ENCODE measurements at places on chromosomes 2 and 18.

GRCh38 chr18:8480506-8481328, 128.5 kb upstream of the RAB12 start:
- DNase-seq: peak; percentile 23

DNA sequence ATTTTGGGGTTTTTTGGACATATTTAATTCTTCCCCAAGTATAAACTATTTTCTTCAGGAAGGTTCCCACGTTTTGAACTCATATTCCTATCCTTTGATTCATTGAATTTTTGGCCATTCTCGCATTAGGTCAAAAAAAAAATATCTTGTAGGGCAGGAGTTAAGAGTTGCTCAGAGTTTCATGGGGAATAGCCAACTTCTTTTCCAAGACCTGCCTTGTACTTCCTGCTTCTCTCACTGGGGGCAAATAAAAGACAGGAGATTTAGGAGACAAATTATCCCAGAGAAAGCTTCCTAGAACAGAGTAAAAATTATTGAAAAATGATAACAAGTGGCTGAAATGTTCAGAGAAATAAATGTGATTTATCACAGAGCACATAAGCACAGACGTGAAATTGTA, 55.2 kb upstream of the BCL11A start:
- no peak for DNase-seq

DNA sequence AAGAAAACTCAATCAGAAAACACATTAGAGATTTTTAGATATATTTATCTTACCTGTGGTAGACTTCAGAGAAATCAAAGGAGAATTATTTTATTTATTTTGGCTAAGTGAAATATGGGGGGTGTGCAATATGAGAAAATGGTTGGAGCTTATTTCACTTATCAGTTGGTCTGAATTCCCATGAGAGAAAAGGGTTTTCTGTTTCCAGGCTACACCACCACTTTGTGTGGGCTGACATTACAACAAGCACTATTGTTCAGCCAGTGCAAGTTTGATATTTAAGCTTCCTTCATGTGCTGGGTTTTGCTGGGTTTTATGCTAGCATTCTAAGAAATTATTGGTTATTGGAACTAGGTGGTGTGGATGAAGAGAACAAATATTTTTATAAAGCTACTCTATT, 33.5 kb downstream of the RMND5A start:
- DNase-seq: no peak

GRCh38 chr2:20538308-20539132, 91.6 kb downstream of the RHOB start:
- no peak for DNase-seq

GRCh38 chr2:100529900-100530299, 32.9 kb upstream of the PDCL3 start:
- no peak for DNase-seq

GRCh38 chr2:12320991-12321641, 395.6 kb upstream of the TRIB2 start:
- no peak for DNase-seq

DNA sequence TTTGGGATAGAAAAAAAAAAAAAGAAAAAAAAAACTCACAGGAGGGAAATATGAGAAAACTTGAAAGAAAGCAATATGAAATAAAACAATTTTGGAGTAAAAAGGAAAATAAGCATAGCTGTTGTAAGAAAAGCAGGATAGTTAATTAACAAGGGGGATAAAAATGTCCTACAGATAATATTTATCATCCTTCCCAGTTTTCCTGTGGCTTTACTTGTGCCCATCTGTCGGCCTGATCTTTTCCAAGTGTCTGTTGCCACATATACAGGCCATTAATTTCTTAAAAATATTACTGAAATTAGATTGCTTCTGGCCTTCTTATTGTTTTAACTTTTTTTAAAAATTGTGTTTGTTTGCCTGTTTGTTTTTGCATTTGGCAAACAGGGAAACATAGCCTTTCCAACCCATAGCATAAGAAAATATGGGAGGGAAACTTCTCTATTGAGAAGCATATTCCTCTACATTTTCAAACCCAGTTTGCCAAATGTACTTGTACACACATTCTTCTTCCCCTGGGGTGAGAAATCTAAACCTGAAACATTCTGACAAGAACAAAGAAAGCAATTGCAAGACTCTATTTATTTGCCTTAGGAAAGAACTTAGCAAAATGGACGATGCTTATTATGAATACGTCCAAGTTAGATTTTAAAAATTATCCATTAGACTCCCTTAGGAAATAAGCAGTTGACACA, 272.3 kb downstream of the CDH20 start:
- no peak for DNase-seq

DNA sequence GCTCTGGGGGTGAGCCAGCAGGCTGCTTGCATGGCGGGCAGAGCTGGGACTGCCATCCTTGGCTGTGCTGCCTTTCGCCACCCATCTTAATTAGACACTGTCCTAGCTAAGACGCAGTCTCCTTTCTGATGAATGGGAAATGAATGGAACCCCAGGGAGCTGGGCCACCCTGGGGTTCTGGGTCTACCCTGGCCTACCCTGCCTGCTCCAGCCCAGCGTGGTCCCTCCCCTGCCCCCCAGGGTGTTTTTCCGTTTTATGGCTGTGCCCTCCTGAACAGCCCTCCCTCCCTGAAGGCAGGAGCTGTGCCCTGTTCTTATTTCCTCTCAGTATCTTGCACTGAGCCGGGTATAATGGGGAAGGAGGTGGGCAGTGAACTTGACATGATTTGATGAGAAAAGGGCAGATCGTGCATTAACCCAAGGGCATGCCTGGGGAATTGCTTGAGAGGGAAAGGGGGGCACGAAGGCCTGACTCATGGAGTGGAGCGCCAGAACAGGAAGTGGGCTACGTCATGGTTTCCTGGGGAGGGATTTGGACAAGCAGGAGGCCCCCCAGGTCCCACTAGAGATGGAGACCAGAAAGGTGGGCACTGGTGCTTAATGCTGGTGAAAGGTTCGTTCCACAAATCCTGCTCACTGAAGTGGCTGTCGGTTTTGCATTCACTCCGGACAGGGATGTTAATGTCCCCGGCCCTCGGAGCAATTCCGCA, 165.0 kb downstream of the KLHL29 start:
- DNase-seq: no peak

GRCh38 chr18:66990909-66991308, 387.0 kb upstream of the CDH19 start:
- no peak for DNase-seq

GRCh38 chr2:9422321-9423099, 818 bp downstream of the ITGB1BP1 start:
- DNase-seq: no peak

- DNase-seq: peak; percentile 82
Measured at GRCh38 chr2:157628477-157629415, at the start of gene ACVR1C. ACVR1C (minus strand) TSS chr2:157628864; CDS start chr2:157628644, 220 bp downstream.

- peak; percentile 23 for DNase-seq
Measured at GRCh38 chr2:26521054-26521912, 43.4 kb upstream of the OTOF start.

GRCh38 chr2:20596193-20596972, 54.5 kb downstream of the HS1BP3 start:
- no peak for DNase-seq

DNA sequence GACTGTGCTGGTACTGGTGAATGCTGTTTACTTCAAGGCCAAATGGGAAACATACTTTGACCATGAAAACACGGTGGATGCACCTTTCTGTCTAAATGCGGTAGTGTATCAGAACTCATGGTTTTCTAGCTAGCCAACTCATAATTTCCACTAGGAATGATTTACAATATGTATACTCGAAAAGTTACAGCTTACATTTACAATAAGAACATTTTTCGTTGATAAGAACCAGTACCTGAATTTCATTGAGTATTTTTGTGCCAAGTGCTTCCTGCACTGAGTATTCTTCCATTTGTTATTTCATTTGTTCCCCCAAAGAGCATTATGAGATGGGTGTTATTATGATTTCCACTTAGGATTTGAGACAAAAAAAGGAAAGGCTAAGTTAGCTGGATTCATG, 21.9 kb downstream of the SERPINB12 start:
- no peak for DNase-seq

- no peak for DNase-seq
Measured at GRCh38 chr2:6564326-6564725, 301.4 kb downstream of the CMPK2 start.

DNA sequence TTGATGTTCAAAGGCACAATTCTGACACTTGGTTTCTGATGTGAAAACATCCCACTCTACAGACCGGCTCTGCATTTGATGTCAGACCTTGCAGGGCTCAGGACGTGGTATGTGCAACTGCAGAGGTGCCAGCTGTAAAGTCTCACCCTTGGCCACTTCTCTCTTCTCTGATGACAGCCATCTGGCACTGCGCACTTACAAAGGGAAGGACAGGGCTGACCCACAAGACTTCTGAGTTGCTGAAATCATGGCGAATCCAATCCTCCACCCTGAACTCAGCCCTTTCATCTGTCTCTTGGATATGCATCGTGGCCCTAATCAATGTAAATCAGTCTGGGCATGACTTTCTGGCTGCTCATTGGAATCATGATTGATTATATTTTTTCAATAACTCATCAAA, 82.5 kb downstream of the SEPTIN10 start:
- DNase-seq: no peak

GRCh38 chr2:229176136-229176535, 95.0 kb downstream of the PID1 start:
- DNase-seq: no peak

- DNase-seq: no peak
Measured at GRCh38 chr2:95079199-95079683, 42.4 kb downstream of the MRPS5 start.

- no peak for DNase-seq
Measured at GRCh38 chr18:824179-824578, 12.1 kb upstream of the YES1 start.

GRCh38 chr18:77870199-77870598, 620.6 kb downstream of the GALR1 start:
- DNase-seq: no peak

DNA sequence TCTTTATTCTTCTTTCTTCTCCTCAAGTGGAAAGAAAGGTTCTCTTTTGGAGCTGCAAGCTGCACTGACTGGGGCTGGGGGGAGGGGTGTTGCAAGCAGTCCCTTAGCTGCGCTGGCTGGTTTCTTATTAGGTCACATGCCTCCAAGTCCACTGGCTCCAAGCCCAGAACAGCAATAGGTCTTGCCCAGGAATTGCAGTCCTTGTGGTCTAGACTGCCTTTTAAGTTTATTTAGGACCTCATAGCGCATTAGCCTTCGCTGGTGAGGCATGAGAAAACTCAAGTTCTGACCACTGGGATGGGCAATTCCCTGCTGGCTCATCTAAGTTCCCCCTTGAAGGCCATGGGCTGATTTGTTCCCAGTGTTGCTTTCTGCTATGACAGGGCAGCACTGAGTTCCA, 138.6 kb upstream of the SCN7A start:
- DNase-seq: no peak

- DNase-seq: no peak
Measured at GRCh38 chr2:161135951-161136593, 24.2 kb upstream of the TANK start.

DNA sequence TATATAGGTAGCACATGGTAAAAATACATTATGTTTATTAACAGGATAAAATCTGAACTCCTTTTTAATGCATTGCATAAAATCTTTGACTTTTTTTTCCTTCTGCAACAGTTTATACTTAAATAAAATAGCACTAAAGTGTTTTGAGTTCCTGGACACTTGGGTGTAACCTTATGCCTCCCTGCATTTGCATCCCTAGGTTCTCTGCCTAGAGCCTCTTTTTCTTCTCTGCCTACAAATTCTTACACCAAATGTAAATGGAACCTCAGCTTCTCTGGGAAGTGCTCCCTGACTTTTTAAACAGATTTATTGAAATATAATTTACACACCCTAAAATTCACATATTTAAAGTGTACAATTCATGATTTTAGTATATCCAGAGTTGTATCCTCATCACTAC, 1017.6 kb downstream of the CNTNAP5 start:
- no peak for DNase-seq

- no peak for DNase-seq
Measured at GRCh38 chr2:191463790-191464189, 214.1 kb upstream of the NABP1 start.

DNA sequence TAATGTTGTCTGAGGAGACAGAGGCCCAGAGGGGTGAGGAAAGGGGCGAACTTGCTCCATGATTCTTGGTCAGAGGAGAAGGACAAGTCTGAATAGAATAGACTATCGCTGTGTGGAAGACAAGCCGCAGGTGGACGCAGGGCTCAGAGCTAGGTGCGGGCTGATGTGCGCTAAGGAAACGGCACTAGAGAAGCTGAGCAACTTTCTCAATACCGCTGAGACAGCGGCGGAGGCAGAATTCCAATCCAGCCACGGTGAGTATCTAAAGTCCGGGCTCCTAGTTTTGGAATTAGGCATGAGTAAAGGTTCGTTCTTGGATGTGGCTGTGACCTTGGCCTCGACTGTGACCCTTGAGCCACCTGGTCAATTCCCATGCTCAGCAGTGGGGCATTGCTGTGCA, 47.8 kb downstream of the CAPN13 start:
- no peak for DNase-seq

DNA sequence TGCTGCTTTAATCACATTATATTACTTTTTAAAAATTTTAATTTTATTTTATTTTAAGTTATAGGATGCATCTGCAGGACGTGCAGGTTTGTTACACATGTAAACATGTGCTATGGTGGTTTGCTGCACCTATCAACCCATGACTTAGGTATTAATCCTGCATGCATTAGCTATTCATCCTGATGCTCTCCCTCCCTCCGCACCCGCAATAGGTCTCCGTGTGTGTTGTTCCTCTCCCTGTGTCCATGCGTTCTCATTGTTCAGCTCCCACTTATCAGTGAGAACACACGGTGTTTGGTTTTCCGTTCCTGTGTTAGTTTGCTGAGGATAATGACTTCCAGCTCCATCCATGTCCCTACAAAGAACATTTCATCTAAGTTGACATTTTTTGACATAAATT, 283.2 kb downstream of the CYRIA start:
- no peak for DNase-seq

- DNase-seq: no peak
Measured at GRCh38 chr2:220005362-220005761, 377.9 kb downstream of the SLC4A3 start.

DNA sequence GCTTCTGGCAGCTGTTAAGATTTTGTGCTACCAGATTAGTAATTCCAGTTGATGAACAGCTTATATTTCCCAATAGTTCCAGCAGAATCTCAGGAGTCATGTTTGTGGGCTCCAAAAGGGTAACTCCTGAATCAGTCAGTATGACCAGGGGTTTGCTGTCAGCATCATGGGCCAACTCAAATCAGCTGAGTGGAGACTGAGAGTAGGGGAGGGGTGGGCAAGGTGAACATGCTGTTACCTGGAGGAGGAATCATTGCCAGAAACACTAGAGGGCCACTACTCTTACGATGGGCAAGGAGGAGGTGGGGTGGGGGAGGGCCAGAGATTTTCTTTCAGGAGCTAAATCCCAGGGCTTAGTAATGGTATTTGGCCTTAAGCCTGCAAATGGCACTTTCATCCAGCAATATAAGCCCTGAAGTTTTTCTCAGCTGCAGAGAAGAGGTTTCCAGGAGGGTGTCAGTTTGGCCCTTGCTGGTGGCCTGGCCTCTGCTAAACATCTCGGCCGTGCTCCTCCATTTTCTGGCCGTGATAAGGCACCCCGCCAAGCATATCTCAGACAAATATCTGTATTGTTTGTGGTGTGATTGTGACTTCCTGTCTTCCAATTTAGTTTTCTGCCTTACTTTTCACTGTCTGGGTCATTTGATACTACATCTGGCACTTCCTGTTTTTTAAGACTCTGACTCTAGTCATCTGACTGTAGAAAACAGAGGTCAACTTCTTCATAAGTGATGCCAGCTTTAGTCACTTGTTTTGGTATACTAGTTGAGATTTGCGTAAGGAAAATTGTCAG, 120.5 kb upstream of the CXCR4 start:
- DNase-seq: no peak

- no peak for DNase-seq
Measured at GRCh38 chr2:14420851-14421250, 211.7 kb upstream of the LRATD1 start.

Data from iPS DF 19.7 (cell line).